Activated CD4-positive, alpha-beta T cell treated with anti-CD3 and anti-CD28 coated beads, Interleukin-2, amount 10 ng/mL, durations not matched to agents 7 days and 5 days (primary cell): ENCODE measurements at places on chromosomes 6 and 20.

GRCh38 chr20:17500826-17501225, 30.4 kb downstream of the BFSP1 start:
- DNase-seq, result no peak

DNA sequence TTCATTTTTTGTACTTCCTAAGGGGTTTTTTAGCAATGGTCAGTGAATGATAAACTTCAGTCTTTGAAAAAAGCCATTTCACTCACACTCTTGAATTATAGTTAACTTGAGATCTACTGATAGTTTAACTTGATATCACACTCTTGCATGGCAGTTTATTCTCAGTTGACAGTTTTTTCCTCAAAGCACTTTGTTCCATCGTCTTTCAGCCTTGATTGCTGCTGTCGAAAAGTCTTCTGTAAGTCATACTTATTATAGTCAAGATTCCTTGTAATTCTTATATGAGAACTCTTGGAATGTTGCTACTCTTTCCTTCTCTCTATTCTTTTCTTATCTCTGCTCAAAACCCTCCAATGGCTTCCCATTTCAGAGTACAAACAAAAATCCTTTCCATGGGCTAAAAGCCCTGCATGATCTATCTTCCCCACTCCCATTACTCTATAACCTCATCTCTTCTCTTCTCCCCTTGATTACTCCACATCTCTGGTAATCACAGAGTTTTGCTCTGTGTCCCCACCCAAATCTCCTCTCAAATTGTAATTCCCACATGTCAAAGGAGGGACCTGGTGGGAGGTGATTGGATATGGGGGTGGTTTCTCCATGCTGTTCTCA, 31.2 kb downstream of the ZHX3 start:
- DNase-seq, result no peak

- DNase-seq, result no peak
Observed at GRCh38 chr6:117919275-117919674, 12.2 kb downstream of the SLC35F1 start.

GRCh38 chr6:159151266-159151855, 17.8 kb upstream of the FNDC1 start:
- peak; percentile 35 for DNase-seq

- peak; percentile 27 for DNase-seq
Observed at GRCh38 chr6:149045404-149045803, 272.1 kb upstream of the TAB2 start.

DNA sequence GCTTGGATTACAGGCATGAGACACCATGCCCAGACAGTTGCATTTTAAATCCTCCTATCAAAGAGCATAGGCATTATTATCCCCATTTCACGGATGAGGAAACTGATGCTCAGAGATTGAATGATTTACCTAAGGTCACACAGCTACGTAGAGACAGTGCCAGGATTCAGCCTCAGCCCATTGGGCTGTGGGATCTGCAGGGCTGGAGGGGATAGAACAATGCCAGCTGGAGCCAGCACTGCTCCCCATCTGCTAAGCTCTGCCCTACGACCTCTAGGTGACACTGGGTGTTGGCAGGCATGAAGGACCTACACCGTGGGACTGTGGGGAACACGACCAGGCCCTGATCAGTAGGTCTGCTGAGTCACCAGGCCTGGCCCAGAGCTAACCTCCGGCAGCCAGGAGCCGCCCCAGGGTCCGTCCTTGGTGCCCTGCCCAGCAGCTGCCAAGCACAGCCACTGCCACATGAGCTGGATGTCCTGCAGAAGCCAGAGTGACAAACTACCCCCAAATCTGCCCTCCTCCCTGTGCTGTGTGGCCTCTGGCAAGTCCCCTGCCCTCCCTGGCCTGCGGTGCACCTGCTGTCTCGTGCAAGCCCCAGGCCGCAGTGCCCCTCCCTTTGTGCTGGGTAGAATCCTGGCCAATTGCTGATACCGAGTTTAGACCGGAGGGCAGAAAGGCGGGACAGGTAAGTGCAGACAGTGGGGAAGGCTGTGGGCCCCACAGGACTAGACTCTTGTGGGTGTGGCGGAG, 47.6 kb upstream of the PTGIS start:
- DNase-seq, result no peak

DNA sequence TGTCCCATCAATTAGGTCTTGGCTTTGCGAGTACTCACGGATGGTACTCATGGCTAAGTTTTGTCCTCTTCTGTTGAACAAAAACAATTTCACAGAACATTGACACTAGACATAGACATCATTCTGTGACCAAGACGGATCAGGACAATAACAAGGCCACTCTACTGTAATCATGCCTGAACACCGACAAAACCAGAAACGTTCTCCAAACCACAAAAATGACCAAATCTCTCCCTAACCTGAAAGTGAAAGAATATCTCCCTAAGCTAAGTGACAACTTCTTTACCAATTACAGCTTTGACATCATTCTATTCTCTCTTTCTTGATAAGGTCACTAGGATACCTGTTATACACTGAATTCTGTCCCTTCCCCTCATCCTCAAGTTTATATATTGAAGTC, 40.0 kb upstream of the SLC2A12 start:
- no peak for DNase-seq

- DNase-seq, result peak; percentile 29
Observed at GRCh38 chr20:43752561-43753301, 25.9 kb upstream of the GTSF1L start.

DNA sequence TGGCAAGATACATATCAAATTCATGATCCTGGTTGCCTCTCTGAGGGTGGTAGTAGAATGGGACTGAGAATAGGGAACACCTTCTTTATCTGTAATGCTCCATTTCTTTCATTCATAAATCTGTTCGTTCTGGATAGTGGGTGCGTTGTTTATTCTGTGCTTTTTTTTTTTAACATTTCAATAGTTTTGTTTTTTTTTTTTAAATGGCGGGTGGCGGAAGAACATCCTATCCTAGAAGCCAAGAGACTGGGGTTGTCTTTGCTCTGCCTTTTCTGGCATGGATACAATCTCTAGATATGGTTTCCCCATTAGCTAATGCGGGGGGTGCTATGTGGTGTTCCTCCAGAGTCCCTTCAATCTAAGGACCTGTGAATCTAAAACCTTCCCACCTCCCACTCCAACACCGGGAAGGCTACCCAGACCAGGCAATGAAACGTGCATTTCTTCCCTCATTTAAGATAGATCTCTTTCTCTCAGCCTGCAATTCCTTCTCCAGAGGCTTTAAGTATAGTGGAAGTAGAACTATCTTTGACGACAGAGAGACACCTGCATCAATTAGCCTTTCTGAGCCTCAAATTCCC, 883 bp upstream of the CCDC28A start:
- DNase-seq, result no peak

DNA sequence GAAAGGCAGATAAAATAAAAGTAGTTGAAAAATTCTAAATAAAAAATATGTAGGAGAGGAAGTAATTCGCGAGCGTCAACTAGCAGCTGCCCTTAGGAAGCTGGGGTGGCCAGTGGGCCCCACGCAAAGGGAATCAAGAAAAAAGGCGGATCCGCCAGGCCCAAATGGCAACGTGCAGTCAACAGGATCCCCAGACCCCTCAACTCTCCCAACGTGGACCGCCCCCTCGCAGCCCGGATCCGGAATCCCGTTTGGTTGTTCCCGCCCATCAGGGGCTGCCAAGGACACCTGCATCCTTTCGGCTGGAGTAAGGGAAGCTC, 296 bp downstream of the DZANK1 start:
- no peak for DNase-seq

GRCh38 chr6:155419161-155419560, 36.5 kb downstream of the NOX3 start:
- no peak for DNase-seq

- DNase-seq, result no peak
Observed at GRCh38 chr6:114605656-114606055, 262.8 kb upstream of the HS3ST5 start.

- peak; percentile 80 for DNase-seq
Observed at GRCh38 chr20:53643031-53643832, 49.6 kb upstream of the ZNF217 start.

GRCh38 chr20:58850693-58851174, at the start of gene GNAS-AS1:
TSS of gene GNAS-AS1 (minus strand) at chr20:58850902.
- peak; percentile 81 for DNase-seq
